ENCODE measurements at places on chromosomes 1 and 21.

- DNase-seq, result no peak
These were observed 40.4 kb upstream of the RGS2 start for GRCh38 chr1:192768463-192768862.

DNA sequence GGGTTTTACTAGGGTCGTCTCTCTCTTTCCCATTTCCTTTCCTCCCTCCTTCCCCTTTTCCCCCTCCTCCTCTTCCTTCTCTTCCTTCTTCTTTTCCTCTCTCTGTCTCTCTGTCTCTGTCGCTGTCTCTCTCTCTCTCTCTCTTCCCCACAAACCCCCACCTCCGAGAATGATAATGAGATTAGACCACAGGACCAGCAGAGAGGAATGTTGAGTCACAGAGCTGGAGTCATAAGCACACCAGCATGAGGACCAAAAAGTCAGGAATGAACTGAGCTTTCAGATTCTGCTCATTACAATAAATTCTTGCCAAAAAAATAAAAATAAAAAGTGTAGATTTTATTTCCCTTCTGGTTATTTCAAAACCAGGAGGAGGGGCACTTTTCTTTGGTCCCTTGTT is 377.4 kb downstream of the LTN1 start:
- DNase-seq, result no peak

GRCh38 chr1:154407198-154408091 is 2.3 kb downstream of the IL6R start:
- DNase-seq, result no peak

GRCh38 chr21:38534591-38534990 is 36.3 kb upstream of the ERG start:
- no peak for DNase-seq

GRCh38 chr1:174743654-174744561 is 255.8 kb upstream of the CACYBP start:
- no peak for DNase-seq

DNA sequence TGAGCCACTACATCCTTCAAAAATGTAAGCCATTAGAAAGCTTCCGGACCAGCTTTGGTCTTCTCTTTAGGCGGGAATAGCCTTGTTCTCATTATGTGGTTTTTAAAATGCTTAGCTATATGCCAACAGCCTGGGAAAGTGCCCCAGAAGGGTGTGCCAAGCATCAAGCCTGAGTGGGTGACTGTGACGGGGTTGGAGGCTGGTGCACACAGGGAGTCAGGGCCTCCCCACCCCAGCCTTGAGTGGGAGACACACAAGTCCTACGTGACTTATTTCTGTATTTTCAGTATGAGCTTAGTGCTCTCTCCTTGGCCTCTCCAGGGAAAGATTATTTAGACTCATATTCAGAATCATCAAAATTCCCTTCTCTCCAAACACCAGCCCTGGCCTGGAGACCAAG is 9.8 kb downstream of the UBASH3A start:
- no peak for DNase-seq

GRCh38 chr1:38026592-38027200 is 14.2 kb downstream of the UTP11 start:
- no peak for DNase-seq
